SHP77 (cell line): ENCODE measurements at places on chromosomes 16 and 17.
A peak's percentile ranks its signal among the peaks of the same experiment; 100 is the strongest.

DNA sequence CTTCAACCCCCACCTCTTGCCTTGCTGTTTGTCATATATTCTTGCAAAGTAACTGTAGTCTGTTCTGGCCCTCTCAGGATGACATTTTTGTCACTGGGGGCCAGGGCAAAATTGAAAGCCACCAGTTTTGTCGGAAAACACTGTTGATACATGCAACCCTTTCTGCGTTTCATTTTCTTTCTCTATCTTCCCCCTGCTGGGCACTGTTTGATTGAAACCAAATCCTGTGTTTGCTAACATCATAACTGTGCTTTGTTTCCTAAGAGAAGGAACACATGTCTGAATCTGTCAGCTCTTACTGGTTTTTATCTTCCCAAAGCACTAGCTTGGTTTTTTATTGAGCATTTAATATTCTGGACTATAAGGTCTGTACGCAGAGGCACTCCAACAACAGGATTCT lies 11.7 kb upstream of the CPPED1 start:
- DNase-seq: no peak

DNA sequence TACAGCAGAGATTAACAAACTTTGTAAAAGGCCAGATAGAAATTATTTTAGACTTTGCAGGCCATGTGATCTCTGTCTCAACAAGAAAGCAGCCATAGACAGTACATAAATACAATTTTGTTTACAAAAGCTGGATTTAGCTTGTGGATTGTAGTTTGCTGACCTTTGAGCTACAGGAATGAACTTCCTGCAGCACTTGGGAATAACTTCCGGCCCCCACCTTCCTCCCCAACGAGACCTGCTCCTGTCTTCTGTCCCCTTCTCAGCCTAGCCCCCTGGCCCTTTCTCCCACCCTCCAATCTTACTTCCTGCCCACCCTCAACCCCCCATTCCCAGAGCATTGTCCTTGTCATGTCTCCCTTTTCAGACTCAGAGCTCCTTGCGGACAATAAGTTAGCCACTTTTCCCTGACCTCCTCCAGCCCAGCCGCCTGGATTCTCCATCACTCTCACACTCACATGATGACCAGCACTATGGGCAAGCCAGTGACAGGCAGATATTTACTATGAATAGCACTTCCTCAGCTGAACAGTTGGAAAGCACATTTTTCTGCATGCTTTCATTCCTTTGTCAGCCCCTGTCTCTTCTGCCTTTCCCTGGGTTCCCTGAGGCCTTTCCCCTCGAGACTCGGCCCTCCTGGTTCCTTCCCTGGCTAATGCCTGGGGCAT lies 27.6 kb upstream of the DLX3 start:
- DNase-seq: no peak

- no peak for DNase-seq
Measured at GRCh38 chr16:83105279-83106077, 478.7 kb downstream of the CDH13 start.

DNA sequence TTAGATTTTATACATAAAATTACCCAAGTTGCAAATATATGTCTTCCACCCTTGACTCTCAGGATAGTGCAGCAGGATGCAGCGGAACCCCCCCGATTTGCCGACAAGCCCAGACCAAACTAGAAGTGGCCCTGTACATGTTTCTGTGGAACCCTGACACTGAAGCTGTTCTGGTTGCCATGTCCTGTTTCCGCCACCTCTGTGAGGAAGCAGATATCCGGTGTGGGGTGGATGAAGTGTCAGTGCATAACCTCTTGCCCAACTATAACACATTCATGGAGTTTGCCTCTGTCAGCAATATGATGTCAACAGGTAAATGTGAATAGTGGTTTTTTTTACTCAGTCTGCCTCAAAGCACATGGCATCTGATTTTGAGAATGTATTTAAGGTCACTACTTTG lies 70.7 kb downstream of the OMG start:
- no peak for DNase-seq

DNA sequence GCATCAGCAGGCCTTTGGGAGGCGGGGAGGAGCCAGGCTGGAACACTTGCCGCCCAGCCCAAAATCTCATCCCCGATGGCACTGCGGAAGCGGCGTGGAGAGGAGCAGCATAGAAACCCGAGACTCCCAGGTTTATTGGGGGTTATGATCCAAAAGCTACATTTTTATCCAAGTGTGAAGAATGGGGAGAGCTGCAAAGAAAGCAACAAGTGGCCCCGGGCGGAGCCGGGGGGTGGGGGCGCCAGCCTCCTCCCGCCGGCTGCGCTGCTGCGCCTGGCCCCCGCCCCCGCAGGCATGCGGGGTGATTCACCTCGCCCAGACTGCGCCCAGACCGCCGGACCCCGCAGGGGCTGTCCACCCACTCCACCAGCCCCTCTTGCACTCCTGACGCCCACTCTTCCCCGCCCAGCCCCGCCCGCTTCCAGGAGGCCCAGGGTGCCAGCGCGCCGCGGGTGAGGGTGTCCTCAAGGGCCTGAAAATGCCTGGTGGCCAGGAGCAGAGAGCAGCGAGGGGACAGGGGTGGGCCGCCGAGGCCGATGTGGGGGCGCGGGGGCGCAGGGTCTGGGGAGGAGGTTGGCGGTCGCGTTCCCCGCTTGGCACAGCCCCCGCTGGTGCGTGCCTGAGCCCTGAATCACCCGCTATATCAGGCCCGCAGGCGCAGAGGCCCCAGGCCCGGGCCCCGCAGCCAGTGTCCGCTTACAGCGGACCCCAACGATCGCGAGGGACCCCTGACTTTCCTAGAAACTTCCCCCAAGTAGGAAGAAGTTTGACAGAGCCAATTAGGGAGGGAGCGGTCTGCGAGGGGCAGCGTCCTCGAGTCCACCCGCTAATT lies 1.3 kb downstream of the CAVIN1 start:
- DNase-seq: no peak

DNA sequence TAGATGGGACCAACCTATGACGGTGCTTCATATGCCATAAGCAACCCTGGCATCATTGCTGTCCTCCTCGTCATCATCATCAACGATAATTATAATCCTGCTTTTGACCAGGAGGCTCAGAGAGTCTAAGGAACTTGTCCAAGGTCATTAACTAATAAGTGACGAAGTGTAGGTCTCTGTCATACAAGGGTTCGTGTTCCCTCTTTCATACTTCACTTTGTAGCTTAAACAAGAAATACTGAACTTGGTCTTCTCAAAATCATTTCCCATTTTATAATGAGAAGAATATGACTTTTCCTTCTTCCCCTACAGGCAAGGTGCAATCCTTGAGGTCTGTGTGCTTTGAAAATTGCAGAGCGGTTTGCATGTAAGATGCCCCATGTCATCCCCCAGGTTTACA lies 31.2 kb upstream of the PIK3R6 start:
- DNase-seq: no peak

DNA sequence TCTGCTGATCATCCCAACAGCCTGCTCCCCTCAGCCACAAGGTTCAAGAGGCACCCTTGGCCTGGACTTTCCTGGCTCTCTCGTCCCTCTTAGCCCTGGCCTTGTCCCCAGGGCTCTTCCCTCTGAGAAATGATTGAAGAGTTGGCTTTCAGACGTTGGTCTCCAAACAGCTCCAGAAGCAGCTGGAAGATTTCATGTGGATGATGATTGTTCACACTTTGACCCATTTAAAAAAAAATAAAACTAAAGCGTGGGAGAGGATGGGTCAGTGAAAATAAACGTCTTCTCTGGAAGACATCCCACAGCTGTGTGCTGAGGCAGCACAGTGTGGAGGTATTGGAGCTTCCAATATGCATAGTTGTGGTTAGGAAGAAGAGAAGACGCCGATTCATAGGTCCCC lies 54.7 kb upstream of the CDH11 start:
- no peak for DNase-seq

DNA sequence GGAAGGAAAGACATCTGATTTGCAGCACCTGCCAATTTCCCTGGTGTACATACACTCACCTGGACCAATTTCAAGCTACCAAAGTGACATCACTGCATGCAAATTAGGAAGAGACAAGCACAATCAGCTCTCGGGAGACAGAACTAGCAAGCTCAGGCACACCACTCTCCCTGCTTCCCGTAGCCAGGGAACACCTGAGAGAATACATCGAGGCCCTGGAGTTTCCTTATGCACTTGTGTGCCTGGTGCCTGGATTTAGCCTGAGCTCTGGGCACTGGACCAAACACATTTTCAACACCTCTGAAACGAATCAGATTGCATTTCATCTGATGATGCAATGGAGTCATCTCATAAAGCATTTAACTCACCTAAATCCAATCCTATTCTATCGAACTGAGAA lies 110.5 kb downstream of the HS3ST2 start:
- DNase-seq: no peak

DNA sequence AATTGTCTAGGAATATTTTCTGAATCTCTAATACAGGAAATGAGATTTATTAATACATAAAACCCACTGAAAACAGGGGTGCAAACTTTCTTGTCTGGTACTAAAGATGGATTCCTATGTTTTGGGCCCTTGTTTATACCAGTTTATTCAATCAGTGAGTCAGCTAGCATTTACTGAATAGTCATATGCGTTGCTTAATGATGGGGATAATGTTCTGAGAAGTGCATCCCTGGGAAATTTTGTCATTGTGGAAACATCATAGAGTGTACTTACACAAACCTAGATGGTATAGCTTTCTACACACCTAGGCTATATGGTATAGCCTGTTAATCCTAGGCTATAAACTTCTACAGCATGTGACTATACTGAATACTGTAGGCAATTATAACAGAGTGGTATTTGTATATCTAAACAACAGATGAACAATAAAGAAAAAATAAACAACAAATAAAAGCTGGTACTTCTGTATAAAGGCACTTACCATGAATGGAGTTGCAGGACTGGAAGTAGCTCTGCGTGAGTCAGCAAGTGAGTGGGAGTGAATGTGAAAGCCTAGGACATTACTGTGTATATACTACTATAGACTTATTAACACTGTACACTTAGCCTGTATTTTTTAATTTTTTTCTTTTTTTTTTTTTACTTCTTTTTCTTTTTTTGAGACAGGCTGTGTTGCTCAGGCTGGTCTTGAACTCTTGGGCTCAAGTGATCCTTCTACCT lies 63.7 kb downstream of the SIAH1 start:
- DNase-seq: no peak

GRCh38 chr17:17892009-17892408 lies 55.2 kb upstream of the SREBF1 start:
- DNase-seq: no peak

GRCh38 chr16:79838496-79839259 lies 238.1 kb upstream of the MAF start:
- DNase-seq: no peak

- DNase-seq: no peak
Measured at GRCh38 chr16:8892101-8892575, 10.0 kb downstream of the LITAFD start.

GRCh38 chr16:12548270-12548983 lies 255.3 kb downstream of the CPPED1 start:
- DNase-seq: no peak

DNA sequence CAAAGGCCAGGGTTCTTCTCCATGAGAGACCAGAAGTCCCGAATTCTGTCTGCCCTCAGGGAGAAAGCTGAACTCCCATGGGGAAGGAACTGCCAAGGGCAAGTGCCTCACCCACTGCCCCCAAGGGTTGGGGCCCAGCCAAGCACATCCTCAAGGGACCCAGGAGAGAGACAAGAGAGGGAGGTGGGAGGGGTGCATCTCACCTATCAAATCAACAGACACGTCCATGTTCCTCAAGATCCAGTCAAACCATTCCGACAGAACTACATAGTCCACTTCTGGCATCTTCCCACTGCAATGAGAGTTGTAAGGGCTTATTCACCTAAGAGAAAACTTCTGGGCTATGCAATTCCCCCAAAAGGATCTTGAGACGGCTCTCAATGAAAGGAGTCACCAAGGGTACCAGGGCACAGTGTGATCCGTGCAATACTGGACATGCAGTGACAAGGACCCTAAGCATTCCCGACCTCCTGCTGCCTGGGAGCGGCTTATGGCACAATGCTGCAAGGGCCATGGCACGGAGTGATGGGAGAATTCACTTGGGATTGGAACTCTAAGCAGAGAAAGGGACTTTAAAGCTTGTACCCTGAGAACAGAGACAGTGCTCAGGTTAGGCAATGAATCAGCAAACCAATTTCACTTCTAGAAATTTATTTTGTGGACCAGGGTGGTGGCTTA lies 32.2 kb downstream of the TK2 start:
- no peak for DNase-seq

GRCh38 chr16:73000020-73000906 lies 47.7 kb downstream of the ZFHX3 start:
- peak; percentile 14 for DNase-seq

- no peak for DNase-seq
Measured at GRCh38 chr17:38338053-38338452, 5.7 kb downstream of the GPR179 start.

DNA sequence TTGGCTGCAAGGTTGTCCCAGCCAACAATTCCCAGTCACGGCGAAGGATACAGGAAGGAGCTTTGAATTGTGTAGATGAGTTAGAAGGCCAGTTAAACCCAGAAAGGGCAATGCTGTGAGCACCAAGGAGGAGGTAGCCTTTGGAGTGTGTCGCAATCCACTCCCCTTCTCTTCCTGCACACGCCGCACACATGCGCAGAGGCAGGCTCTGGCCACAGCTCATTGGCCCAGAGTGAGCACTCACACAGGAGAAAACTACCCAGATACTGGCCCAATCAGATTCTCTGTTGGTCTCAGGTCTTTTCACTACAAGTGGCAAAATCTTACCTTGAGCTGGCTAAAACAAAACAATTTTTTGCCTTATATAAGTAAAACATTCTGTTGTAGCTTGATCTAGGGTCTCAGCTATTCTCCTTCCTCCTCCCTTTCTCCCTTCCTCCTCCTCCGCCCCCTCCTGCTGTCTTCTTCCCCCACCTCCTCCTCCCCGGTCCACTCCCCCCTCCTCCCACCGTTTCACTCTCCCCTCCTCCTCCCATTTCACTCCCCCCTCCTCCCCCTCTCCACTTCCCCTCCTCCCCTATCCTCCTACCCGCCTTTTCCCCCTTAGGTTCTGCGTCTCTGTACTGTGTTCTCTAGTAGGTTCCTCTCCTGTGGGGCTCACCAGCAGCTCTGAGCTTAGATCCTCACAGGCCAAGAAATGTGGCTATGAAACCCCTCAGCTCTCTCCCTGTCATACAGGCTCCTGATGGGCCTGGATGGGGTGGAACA lies 344.9 kb downstream of the CPPED1 start:
- DNase-seq: no peak

- DNase-seq: no peak
Measured at GRCh38 chr17:6708357-6708961, 4.7 kb downstream of the SLC13A5 start.

DNA sequence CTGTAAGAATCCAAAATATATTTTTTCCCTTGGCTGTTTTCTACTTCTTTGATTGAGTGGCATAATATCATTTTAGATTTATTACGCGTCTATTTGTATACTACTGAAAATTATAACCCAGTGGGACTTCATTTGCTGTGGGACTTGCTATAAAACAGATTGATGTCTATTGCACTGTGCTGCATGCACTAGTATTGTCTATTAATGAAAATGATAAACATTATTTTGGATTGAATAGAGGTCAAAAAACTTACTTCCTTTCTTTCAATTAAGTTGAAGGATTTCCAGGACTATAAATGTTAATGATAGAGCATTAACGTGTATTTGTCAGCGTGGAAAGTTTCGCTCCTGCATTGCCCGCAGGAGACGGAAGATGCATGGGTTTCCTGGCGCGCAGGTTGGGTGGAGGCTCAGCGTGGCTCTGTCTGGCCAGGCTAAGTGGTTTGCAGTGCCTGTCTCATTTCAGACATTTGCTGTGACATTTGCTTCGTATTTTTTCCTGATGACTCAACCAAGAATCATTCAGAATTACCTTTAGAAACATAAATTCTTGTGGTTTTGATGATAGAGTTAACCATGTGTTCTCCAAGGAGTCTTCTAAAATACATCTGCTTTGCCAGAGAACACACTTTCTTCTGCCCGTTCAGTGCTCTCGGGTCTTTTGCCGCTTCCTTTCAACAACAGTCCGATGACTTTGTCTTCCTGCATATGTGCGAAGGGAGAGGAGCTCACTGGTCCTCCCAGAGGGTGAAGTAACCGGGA lies 216.7 kb downstream of the RPTOR start:
- peak; percentile 60 for DNase-seq
